ENCODE measurements at places on chromosomes 6 and 20.

DNA sequence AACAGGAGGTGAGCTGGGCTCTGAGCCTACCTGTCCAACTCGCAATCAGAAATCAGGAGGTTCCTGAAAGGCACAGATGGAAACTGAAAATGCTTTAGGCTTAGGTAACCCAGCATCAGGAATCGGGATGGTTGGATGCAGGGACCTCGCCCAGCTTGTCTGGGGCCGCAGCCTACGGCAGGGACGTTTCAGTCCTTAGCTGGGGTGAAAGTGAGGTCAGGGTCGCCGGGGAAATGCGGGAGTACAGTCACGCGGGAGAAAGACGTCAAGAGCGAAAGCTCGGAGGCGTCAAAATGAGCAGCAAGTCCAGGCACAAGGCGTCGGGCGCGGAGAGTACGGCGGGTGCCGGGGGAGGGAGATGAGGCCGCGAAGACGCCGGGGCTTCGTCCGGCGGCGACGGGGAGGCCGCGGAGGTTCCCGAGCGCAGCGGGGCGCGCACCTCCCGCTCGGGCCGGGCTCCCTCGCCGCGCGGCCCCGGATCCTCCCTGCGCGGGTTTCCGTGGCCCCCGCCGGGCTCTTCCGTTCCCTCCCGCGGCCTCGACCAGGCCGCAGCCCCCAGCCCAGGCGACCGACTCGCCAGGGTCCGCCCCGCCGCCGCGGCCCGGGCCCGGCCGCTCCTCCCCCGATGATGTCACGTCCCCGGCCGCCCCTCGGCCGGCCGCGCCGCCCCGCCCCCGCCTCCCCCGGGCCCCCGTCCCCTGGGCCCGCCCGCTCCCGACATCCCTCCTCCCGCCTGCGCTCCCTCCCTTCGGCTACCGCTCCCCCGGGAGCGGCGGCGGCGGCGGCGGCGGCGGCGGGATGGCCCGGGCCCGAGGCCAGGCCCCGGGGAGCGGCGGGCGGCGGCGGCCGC, at the start of gene EBF4:
Gene EBF4, plus strand, starts transcription at position 745 of the 850 bp plus-strand sequence. CDS start 866 bp downstream, outside the sequence.
- no peak for DNase-seq

DNA sequence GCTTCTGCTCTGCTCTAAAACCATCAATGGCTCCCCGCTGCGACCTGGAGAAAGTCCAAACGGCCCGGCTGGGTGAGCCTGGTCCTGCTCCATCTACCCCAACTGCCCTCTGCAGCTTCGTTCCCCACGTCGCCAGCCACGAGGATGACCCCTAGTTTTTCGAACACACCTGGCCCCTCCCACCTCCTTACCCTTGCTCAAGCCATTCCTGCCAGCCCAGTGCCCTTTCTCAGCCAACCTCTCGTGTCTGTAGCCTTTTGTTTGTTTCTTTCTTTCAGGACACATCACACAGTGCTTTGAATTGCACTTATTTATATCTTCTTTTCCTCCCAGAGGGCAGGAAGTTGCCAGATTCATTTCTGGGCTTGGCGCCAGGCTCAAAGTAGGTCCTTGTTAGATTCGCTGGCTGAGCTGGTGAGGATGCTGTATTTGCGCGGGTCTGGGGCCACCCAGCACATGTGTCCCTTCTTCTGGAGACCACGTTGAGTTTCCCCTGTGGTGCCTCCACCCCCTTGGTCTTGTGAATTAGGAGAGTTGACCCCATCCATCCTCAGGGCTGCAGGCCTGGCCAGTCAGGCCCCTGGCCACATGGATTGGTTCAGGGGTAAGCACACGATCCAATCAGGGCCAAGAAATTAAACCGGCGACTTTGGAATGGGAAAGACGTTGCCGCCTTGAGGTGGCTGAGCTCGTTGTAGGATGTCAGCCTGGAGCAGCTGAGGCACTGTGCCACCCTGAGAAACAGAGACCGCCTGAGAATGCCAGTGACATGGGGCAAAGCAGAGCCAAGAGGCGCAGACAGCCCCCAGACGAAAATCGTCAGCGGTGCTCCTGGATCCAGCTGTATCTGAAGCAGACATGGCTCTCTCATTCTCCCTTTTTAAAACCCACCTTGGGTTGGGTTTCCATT, 156.0 kb downstream of the CEBPB start:
- DNase-seq: no peak

GRCh38 chr6:135555550-135555949, 58.0 kb upstream of the AHI1 start:
- no peak for DNase-seq

DNA sequence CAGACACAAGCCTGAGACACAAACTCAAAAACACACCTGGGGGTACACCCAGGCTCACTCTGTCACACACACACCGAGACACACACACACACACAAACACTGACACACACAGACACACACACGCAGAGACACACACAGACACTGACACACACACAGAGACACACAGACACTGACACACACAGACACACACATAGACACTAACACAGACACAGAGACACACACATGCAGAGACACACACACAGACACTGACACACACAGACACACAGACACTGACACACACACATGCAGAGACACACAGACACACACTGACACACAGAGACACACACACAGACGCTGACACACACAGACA, 14.4 kb upstream of the ABHD16B start:
- no peak for DNase-seq

GRCh38 chr6:128139519-128139918, 238.7 kb upstream of the THEMIS start:
- DNase-seq: no peak

- no peak for DNase-seq
These were observed 74.1 kb upstream of the TOX2 start for GRCh38 chr20:43840382-43841070.

GRCh38 chr20:58596750-58597248, 54.3 kb upstream of the STX16 start:
- DNase-seq: no peak

DNA sequence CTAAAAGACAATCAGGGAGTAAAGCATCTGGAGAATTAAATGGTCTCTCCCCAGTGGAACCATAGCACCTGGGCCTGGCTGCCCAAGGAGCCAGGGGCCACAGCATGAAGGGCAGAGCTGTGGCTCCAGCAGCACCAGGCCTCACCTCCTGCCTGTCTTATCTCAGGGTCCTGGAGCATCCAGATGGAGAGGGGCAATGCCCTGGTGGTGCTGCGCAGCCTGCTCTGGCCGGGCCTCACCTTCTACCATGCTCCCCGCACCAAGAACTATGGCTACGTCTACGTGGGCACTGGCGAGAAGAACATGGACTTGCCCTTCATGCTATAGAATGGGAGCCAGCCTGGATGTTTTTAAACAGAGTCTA, 17.0 kb downstream of the MRPS18A start:
- no peak for DNase-seq

GRCh38 chr6:162871966-162872365, 144.2 kb downstream of the PACRG start:
- DNase-seq: no peak

GRCh38 chr20:38412877-38413577, 22.1 kb downstream of the SNHG17 start:
- no peak for DNase-seq

DNA sequence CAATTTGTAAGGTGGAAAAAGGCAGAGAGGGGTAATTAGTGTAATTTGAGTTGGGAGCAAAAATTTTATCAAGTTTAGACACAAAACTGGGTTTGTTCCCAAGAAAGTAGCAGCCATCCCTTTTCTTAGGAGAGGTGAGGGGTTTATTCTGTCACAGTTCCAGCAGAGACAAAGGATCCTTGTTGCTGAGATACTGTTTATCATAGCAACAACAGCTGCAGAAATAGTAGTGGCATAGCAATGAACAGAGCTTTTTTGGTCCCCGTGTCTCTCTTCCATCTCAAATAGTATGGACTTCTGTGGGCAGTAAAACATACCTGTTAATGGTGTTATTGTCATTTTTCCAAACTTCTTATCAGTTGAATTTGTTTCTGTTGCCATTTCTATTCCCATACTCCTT, 23.9 kb downstream of the ZKSCAN8 start:
- no peak for DNase-seq

GRCh38 chr6:125537090-125537489, 212.3 kb upstream of the HEY2 start:
- no peak for DNase-seq

- DNase-seq: no peak
These were observed 27.9 kb downstream of the PPARD start for GRCh38 chr6:35370124-35370741.

DNA sequence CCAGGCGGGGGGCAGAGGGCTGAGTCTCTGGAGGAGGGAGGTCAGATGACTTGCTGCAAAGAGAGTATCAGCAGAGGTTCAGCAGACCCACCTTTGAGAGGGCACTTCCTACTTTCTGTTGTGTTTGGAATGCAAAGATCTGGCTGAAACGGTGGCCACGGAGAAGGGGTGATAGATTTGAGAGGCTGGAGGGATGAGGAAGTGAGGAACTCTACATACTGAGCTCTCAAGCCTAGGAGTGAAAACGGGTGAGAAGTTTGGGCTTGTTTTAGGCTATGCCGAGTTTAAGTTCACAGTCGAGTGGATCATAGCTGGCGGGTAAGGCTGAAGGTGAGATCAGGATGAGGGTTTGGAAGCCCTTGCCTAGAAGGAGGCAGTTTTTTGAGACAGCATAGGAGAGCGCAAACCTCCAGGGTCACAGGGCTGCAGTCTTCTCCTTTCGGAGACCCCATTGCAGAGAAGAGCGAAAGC, 477 bp upstream of the ITPA start:
- DNase-seq: no peak

- no peak for DNase-seq
These were observed 19.9 kb downstream of the COL9A1 start for GRCh38 chr6:70282919-70283461.

DNA sequence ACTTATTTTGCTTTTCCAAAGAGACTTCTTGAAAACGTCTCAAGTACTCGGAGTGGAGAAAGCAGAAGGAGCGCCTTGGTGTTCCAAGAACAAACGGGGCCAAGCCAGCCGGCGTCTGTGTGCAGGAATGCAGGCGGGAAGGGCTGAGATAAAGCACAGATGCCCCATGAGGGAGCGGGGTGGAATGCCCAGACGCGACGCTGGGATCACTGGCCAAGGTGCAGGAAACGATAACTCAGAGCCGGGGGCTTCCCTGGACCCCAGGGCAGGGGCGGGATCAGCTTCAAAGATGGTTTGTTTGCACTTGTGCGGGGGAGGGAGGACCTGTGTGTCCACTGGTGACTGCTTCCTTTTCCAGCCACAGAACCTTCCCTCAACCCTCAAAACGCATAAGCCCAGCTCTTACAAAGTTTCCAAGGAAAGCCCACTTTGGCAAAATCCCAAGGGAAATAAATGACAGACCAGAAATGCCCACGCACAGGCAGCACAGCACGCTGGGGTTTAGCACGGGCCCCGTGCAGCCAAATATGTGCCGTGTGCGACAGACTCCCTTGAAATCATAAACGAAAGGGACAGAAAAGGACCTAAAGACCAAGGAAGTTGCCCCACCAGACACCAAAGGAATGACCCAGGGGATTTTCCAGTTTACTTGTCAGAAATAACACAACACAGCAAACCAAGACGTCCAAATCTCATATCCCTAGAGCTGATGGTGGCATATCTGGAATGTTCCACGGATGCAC, 113.9 kb downstream of the NFATC2 start:
- no peak for DNase-seq

DNA sequence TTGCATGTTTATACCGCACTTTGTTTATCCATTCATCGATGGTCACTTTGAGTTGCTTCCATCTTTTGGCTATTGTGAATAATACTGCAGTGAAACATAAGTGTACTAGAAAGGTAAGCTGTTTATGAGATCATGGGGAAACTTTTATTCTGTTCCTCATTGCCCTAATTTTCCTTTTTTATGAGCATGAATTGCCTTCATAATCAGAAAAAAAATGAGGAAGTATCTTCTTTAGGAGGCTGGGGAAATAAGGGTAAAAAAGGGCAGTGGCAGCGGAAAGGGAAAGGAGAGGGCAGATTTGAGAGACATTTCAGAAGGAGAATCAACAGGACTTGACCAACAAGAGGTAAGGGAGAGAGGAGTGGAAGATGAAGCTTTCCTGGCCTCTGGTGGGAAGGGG, 14.3 kb upstream of the SERINC3 start:
- DNase-seq: no peak

- DNase-seq: no peak
These were observed 113.3 kb upstream of the SAMD5 start for GRCh38 chr6:147395158-147395557.

- DNase-seq: no peak
These were observed 286.9 kb downstream of the PTPRK start for GRCh38 chr6:128233531-128233930.

DNA sequence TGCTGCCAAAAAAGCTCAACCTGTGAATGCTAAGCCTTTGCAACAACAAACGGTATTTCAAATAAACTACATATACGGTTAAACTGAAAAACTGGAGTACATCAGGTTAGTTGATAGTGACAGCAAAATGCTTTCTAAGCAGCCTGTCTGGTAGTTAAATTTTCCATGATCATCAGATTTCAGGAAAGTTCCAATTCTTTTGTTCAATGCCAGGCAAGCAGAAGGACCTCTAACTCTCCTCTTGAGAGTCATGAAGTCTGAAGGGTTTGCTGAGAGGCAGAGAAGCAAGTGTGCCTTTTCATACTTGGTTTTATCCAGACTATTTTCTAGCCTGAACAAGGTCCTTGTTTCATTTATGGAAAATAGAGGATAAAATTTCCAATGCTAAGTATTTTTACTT, 4.5 kb downstream of the FLRT3 start:
- DNase-seq: no peak

DNA sequence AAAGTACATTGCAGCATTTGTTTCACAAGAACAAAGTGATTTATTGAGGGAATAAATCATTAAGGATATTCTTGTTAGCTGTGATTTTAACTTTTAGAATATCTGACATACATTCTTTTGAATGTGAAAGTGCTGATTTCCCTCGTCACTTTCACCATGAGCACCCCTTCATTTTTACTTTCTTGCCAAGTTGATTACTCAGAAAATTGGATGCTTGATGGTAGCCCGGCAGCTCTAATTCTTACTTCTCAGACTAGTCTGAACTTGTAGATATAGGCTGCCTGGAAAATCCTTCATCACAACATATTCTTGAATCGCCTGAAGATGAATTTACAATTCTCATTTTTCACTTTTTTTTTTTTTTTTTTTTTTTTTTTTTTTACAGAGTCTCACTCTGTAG, 147.1 kb upstream of the SMLR1 start:
- DNase-seq: no peak

- DNase-seq: no peak
These were observed 33.9 kb downstream of the KCNK17 start for GRCh38 chr6:39280247-39280731.

GRCh38 chr6:119791736-119792135, 442.2 kb upstream of the MAN1A1 start:
- no peak for DNase-seq

GRCh38 chr20:64212755-64213154, 42.8 kb upstream of the PCMTD2 start:
- no peak for DNase-seq

DNA sequence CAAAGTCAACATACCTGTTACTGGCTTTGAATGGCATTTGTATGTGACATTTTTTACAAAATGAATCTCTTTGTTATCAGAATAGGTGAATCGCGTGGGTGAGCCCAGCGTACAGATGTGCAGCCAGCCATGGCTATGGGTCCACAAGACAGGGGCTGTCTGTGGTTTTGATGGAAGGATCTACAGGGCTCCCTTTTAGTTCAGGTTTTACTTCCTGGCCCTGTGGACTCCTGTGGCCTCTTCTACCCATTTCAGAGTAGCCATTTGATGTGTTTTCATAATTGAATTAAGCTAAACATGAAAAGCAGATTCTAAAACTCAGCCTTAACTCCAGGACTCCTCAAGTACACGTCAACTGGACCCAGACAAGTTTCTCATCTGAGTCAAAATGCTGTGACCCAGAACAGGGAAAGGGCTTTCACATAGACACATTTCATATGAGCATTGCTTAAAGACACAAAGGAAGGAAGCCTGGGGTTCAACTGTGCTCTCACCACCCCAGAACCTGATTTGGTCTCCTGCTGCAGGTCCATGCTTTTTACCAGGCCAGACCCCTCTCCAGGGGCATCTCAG, 105.3 kb upstream of the NAA20 start:
- no peak for DNase-seq

All from activated CD4-positive, alpha-beta T cell treated with anti-CD3 and anti-CD28 coated beads for 1 hour (primary cell).